ENCODE measurements at places on chromosomes 3 and 15. TPM values are rescaled to one million over a fixed set of nuclear protein-coding genes. Genes with fewer than 3 reads are reported as not detected.

GRCh38 chr3:117842086-117842485 lies 1132.5 kb downstream of the TUSC7 start:
- DNase-seq = no peak

- no peak for DNase-seq
Measured at GRCh38 chr15:40925495-40925862, 3.7 kb upstream of the DLL4 start.

GRCh38 chr3:115823083-115823482 lies 199.8 kb downstream of the GAP43 start:
- no peak for DNase-seq

DNA sequence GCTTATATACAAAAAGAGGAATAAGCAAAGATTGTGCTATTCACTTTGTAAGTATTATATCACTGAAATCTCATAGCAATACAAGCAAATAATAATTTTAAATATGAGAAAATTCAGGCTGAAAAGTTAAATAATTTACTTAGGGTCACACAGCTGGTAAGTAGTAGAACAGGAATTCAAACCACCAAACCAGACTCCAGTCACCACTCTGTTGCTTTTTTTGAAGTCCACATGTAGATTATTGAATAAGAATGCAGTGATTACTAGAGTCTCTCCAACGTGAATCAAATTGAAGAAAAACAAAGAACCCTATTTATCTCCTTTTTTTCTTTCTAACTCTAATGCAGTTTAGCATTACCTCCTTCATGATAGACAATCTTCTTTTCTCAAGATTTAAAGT lies 15.9 kb downstream of the SPICE1 start:
- no peak for DNase-seq

DNA sequence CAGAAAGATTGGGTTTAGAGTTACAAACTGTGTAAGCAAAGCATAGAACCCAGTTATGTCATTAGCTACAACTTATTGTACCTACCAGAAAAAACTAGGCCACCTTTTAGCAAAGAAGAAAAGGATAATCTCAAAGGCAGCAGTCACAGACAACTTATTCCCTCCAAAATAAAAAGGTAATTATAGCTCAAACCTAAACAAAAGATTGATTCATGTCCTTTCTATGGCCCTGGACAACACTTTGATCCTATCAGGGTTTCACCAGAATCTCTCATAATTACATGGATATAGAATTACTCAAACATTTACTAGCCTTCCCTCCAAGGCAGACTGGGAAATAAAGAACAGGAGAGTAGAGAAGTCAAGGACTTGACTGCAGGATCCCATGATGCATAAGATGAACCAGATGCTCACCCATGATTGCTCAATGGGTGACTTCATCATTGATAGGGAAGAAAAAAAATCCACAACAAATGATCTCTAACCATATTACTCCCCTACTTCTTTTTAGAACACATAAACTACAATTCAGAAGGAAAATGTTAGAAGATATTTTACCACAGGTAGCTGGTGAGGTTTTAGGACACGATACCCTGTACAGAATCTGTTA lies 17.4 kb downstream of the DET1 start:
- no peak for DNase-seq

Gene LRRC3B
- polyA plus RNA-seq = not detected

DNA sequence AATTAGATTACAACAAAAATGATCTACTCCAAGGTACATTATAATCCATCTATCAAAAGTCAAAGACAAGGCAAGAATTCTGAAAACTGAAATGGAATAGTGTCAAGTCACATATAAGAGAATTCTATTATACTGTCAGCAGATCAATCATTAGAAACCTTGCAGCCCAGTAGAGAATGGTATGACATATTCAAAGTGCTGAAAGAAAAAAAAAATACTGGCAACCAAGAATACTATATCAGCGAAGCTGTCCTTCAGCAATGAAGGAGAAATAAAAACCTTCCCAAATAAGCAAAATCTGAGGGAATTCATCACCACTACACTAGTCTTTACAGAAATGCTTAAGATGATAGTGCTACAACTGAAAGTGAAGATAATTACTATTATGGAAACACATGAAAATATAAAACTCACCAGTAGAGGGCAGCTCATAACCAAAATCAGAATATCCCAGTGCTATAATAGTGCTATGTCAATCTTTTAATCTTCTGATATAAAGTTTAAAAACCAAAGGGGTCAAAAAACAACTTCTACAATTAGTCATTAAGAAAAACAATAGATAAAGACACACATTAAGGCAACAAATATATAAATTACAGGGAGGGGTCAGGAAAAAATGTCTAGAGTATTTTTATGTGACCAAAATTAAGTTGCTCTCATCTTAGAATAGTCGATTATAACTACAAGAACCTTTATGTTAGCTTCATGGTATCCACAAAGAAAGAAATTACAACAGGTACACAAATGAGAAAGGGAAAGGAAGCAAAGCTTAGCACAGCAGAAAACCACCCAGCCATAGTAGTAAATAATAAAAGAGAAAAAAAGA lies 190.7 kb upstream of the CNTN6 start:
- no peak for DNase-seq

- no peak for DNase-seq
Measured at GRCh38 chr3:116607205-116607604, 102.4 kb upstream of the TUSC7 start.

DNA sequence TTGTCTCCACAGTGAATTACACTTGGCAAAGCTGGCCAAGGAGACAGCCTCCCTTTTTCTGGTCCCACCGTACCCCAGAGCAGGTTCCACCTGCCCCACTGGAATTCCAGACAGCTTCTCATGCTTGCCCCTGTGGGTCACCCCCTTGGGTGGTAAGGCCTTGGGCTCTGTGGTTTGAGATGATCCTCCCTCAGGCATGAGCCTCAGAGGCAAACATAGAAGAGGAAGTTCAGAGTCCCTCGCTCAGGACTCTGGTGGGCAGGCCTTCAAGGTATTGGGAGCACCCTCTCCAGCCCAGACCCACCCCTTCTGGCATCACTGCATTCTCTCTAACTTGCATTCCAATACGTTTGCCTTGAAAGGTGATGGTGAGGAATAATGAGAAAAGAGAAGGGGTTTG lies 17.6 kb upstream of the UBA7 start:
- no peak for DNase-seq

DNA sequence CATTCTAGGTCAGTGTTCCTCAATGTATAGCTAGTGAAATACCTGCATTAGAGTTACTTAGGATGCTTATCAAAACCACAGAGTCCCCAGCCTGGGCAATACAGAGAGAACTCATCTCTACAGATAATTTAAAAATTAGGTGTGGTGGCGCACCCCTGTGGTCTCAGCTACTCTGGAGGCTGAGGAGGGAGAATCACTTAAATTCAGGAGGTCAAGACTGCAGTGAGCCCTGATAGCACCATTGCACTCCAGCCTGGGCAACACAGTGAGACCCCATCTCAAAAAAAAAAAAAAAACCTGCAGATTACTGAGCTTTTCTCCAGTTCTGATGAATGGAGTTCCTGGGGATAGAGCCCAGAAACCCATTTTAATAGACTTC lies 10.1 kb upstream of the MINDY2 start:
- DNase-seq = no peak

Gene SCN11A
- 0.09 TPM for polyA plus RNA-seq

GRCh38 chr3:172227340-172228035 lies 188.1 kb downstream of the FNDC3B start:
- no peak for DNase-seq

Gene PIAS1
- 29.0 TPM for polyA plus RNA-seq

DNA sequence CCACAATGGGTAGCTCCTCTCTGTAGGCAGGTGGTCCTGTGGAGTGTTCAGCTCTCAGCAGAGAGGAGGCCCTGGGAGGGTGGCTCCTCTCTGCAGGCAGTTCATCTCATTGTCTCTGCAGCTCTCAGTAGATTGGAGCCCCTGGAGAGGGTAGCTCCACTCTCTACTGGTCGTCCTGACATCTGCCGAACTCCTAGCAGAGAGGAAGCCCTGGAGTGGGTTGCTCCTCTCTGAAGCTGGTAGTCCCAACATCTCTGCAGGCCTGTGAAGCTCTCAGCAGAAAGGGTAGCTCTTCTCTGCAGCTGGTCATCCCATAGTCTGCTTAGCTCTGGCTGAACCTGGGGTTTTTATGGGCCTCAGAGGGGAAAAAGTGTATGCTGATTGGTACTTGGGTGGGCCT lies 50.8 kb downstream of the EFCAB12 start:
- peak; percentile 3 for DNase-seq

DNA sequence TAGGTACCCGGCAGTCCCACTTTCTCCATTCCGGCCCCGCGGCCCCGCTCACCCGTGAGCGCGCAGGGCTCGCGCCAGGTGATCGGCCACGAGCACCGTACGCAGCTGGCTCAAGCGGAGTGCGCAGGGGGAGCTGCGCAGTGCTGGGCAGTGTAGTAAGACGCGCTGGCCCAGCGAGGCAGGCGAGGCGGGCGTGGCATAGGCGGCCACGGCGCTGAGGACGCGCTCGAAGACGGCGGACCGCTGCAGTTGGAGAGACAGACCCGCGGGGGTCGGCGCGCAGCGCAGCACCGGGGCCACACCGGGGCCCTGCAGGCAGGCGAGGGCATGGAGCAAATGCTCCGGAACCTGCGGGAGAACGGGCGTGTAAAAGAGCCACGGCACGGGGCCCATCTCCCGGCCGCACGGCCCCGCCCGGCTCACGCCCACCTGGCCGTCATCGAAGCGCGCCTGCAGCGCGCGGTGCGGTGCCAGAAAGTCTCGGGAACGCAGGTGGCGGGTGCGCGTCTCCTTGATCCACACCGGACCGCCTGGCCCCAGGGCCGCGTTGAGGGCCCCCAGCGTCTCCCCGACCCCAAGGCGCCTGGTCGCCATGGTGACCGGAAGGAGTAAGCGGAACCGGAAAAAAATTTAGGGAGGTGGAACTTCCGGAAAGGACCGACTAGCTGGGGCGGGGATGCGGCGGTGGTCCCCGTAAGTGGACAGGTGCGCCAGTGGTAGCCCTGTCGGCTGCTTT lies at the start of gene DALRD3:
Gene DALRD3, minus strand, starts transcription at position 610 of the 736 bp plus-strand sequence. Its CDS starts 16 bp downstream, at position 594.
- DNase-seq = peak; percentile 74

Gene INO80
- 5.5 TPM for polyA plus RNA-seq

- DNase-seq = no peak
Measured at GRCh38 chr3:162704799-162705385, 1208.3 kb downstream of the OTOL1 start.

GRCh38 chr3:104628185-104628789 lies 738.4 kb upstream of the ALCAM start:
- DNase-seq = no peak

DNA sequence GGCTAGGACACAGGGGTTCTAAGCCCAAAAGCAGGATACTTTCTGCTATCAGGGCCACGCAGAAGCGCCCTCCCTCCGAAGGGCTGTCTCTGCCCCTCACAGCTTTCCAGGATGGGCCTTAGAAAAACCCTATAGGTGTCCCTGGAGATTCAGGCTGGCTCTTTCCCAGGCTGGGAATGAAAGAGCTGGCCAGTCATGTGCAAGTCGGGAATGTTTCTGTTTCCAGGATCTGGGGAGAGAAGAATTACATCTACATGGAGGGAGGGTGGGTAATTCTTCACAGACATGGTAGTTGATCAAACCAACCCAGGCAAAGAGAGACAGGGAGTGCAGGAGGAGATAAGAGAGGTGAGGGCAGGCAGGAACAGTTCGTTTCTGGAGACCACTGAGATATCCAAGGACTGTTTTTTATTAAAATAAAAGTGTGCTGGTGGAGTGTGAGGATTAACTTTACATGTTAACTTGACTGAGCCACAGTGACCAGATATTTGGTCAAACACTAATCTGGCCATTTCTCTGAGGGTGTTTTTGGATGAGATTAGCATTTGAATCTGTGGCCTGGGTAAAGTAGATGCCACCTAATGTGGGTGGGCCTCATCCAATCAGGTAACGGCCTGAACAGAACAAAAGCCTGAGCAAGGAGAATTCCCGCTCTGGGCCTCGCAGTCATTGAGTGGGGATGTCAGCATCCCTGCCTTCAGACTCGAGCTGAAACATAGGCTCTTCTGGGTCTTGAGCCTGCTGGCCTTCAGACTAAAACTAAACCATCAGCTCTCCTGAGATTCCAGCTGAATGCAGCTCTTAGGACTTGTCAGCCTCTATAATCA lies 15.3 kb downstream of the NUP210 start:
- DNase-seq = no peak

- no peak for DNase-seq
Measured at GRCh38 chr3:71684757-71685386, 40.3 kb downstream of the EIF4E3 start.

Gene PTH1R
- 34.8 TPM for polyA plus RNA-seq

GRCh38 chr3:10933470-10933804 lies 59.1 kb upstream of the SLC6A1 start:
- no peak for DNase-seq

DNA sequence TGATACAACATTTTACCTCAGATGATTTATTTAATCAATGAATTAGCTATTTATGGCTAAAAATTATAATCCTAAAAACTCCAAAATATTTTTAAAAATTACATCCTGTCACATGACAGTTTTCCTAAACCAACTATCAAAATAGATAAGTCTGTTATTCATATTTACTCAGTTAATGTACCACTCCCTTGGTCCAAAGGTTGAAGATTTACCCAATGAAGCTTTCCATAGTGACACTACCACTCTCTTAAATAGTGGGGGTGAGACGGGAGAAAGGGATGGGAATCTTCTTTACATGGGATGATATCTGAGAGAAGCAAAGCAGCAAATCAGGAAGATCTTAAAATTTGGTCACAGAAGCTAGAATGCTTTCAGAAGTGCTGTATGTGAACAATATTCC lies 30.5 kb downstream of the XRN1 start:
- DNase-seq = no peak

GRCh38 chr3:136055491-136055890 lies 90.0 kb downstream of the PPP2R3A start:
- no peak for DNase-seq

Gene SLC27A2
- polyA plus RNA-seq = 2.3 TPM

- no peak for DNase-seq
Measured at GRCh38 chr3:197023998-197024651, 5.5 kb downstream of the MELTF start.

Gene NOP10
- polyA plus RNA-seq = 73.4 TPM

DNA sequence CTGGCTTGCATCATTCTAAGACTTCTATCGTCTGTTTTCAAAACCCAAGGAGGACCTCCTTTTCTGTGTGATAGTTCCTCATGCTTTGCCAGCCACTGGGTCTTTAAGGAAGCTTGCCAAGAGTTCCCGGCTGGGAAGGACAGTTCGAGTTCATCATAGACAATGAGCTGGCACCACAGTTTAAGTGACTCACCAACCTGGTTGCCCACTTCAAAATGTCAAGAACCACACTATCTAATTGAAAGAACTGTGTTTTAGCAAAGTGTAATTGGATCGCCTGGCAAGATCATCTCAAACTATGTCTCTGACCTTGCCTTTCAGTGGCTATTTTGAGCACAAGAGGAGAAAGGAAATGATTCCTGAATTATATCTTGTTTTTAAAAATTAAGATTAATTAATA lies 27.9 kb downstream of the SOX2 start:
- no peak for DNase-seq

GRCh38 chr15:78010067-78010466 lies 67.4 kb downstream of the TBC1D2B start:
- peak; percentile 19 for DNase-seq

Gene LIPC
- 1.1 TPM for polyA plus RNA-seq

- DNase-seq = no peak
Measured at GRCh38 chr15:48363474-48363873, 32.2 kb downstream of the DUT start.

Gene EXD1
- not detected for polyA plus RNA-seq
